ENCODE measurements at places on chromosomes 7 and 10.

DNA sequence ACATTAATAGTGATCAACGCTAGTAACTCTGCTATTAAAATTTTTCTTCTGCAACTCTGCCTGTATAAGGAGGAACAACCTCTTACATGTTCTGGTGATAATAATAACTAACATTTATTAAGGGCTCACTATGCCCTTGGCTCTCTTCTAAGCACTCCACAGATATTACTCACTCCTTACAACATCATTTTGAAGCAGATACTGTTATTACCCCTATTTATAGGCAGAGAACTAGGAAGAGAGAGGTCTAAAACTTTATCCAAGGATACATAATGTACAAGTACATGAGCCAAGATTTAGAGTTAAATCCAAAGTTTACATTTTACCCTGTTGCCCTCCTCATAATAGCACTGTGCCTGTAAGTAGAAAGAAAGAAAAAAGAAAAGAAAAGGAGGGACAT lies 205.6 kb downstream of the DYNC1I1 start:
- DNase-seq: no peak

- no peak for DNase-seq
Measured at GRCh38 chr10:132577350-132578003, 39.9 kb downstream of the INPP5A start.

DNA sequence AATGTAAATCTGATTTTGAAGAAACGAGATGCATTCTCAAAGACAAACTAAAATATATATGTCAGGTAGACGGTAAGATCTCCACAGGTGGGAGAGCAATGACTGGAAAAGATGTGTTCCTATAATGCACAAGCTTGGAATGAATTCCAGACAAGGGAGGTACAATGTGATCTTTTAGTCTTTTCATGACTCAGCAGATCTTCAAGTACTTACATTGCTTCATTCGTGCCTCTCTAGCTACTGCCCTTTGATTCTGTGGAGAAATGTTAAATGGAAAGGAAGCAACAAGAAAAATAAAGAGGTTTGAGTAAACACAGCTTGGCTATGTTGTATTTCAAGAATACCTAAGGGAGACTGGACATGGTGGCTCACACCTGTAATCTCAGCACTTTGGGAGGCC lies 106.6 kb downstream of the GAD2 start:
- DNase-seq: no peak

- no peak for DNase-seq
Measured at GRCh38 chr10:121092720-121093095, 241.5 kb downstream of the WDR11 start.

All from PC-9 (cell line).